Breast epithelium (tissue), 4 donors: ENCODE measurements at places on chromosomes 2 and 18. TPM values are rescaled to one million over a fixed set of nuclear protein-coding genes. Genes with fewer than 3 reads are reported as not detected.

DNA sequence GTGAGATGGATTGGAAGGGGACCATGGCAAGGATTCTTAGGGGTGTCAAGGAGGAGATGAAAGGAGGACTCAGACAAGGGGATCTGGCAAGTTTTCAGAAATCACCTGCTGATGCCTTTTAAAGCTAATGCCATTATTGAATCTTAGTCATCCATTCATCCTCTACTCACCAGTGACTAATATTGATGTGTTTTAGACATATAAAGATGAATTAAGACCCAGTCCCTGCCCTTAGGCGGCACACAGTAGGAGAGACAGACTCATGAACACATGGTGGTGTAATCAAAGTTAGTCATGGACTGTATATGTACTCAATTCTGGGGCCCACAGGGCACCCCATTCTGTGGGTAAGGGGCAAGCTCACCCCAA is 56.5 kb upstream of the ATL2 start:
- DNase-seq, result no peak

Gene CYB5A
- total RNA-seq, result 185 TPM

DNA sequence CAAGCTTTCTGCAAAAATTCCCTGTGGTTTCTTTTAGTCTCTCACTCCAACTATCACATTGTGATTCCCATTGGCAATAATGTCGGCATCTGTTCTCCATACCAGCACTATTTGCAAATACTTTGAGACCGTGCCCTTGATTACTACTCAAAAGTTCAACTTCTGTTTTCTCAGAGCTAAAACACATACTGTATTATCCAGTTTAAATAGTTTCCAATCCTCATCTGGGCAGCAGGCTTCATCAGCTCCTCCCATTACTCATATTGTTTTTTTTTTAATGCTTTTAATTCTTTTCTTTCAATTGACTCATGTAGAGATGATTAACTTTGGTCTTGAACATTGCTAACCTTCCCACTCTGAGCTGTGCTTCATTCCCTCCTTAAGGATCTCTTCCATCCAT is 135.8 kb downstream of the METTL8 start:
- DNase-seq, result no peak

Gene ADRA2B
- total RNA-seq, result 1.6 TPM

DNA sequence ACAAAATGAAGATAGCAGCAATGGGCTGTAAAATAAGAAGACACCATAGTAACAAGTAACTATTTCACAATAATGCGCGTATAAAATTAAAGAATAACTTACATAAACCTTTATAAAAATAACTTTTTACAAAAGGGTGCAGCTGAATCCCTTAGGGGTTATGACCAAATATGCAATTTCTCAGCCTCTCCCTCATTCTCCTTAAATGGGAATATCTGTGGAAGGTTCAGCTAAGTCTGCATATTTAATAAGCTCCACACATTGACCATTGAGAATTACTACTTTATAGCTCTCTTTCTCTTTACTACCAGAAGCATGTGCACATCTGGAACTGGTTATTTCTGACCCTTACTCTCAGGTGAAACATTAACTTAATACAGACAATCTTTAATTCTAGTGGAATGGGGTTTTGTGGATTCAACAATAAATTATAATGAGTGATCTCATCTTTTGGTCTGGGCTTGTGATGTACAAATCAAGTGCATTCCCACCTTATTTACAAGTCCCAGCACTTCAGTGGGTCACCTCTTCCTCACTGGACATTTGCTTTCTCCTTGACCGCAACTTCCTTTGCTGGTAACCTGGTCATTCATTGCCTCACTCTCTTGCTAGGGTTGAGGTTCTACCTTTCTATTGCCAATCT is 15.7 kb downstream of the ARHGAP15 start:
- DNase-seq, result no peak

GRCh38 chr2:134657650-134658250 is 61.0 kb downstream of the TMEM163 start:
- no peak for DNase-seq

GRCh38 chr18:22914633-22915032 is 18.5 kb upstream of the RBBP8 start:
- DNase-seq, result no peak

GRCh38 chr2:7999683-8000476 is 682.0 kb upstream of the ID2 start:
- DNase-seq, result no peak

Gene AQP12B
- not detected for total RNA-seq

DNA sequence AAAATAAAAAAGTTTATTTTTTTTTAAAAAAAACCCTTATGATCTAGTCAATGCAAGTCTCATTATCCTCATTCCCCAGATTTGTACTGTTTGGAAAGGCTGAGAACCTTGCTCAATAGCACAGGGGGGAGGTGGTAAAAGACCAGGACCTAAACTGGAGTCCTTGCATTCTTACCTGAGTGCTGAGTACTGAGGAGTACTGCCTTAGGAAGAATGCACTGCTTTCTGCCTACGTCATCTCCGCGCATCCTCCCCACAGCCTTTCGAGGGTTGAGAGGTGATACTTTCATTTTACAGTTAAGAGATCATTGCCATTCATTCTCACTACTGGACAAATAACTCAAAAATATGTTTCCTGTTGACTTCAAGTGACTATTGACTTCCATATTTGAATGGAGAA is 73.8 kb downstream of the MAP3K20 start:
- no peak for DNase-seq

DNA sequence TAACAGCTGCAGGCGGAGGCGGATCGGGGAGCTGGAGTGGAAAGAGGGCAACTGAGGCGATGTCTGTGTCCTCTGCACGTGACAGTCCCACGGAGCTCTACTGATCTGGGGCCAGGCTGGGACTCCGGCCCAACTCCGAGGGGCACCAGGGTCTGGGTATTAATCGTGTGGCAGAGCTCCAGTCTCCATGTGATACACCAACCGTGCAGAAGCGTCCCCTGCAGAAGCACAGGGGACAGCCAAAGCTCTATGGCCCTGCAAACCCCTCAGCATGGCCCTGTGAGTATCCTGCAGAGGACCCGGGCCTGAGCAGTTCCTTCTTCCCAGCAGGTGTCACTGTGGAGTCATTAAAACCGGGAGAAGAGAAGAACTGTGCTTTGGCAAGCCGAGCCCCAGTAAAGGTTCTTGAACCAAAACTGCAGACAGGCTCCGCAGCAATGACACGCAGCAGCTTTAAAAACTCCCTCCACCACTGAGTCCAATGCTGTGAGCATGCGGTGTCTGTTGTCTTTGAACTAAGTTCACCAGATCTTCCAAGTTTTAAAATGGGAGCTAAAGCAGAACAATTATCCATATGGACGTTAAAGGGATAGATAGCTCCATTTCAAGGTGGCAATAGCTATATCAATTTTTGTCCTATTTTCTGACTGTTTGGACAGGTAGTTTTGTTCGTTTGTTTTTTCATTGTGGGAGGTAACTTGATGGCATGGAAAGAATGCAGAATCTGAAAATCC is 79.4 kb downstream of the TMEM182 start:
- no peak for DNase-seq

DNA sequence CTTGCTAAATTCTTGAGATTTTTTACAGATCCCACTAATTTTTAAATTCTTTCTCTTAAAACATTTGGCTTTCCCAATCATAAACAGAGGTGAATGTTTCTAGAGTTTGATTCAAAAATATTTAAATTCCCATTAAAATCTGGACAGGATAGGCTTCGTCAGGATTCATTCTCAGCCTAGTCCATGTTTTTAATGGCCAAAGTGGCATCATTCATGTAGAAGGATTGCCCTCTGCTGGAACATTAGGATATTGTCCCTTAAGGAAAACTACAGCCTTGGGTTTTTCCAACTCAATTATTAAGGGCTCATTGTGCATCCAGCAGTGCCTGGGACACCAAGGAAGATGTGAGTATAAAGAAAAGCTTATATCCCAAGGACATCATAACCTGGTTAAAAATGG is 71.7 kb downstream of the TPGS2 start:
- DNase-seq, result no peak

Gene GYPC
- total RNA-seq, result 61.6 TPM

DNA sequence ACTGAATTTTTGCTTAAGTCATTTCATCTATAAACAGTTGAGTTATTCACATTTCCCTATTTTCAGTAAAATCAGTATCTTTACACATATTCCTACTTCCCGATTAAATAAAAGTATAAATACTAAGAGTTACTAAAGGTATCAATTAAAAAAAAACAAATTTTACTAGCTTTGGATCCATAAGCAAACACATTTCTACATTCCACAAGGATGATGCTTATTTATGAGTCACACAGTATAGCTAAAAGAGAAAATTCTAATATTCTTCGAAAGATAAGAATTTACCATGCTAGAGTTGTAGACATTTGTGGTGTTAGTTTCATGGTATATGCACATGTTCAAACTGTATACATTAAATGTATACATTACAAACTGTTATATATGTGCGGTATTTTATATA is 23.7 kb downstream of the PGAP1 start:
- DNase-seq, result no peak

GRCh38 chr2:157256626-157257025 is 879 bp upstream of the GALNT5 start:
- no peak for DNase-seq

Gene AFF3
- total RNA-seq, result 63.6 TPM

Gene ZSWIM2
- not detected for total RNA-seq

DNA sequence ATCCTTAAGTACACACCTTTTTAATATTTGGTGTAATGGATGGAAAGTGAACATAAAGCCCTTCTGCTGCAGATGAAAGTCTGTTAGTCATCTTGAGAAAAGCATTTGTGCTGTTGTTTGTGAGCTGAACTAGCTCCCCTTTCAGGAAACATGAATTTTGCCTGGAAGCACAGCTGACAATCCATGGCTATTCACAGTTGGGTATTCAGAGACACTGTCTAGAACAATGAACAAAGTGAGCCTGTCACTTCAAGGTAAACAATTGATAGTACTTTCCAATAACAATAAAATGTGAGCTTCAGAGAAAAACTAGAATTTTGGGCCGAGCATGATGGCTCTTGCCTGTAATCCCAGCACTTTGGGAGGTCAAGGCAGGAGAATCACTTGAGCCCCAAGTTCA is 6.8 kb upstream of the EFHD1 start:
- DNase-seq, result no peak

- DNase-seq, result no peak
Measured at GRCh38 chr2:55966401-55967118, 43.0 kb upstream of the EFEMP1 start.
